ENCODE measurements at places on chromosomes 16 and 17.
A peak's percentile ranks its signal among the peaks of the same experiment; 100 is the strongest.

- no peak for ATAC-seq
Measured at GRCh38 chr16:52068447-52069074, 478.4 kb downstream of the TOX3 start.

DNA sequence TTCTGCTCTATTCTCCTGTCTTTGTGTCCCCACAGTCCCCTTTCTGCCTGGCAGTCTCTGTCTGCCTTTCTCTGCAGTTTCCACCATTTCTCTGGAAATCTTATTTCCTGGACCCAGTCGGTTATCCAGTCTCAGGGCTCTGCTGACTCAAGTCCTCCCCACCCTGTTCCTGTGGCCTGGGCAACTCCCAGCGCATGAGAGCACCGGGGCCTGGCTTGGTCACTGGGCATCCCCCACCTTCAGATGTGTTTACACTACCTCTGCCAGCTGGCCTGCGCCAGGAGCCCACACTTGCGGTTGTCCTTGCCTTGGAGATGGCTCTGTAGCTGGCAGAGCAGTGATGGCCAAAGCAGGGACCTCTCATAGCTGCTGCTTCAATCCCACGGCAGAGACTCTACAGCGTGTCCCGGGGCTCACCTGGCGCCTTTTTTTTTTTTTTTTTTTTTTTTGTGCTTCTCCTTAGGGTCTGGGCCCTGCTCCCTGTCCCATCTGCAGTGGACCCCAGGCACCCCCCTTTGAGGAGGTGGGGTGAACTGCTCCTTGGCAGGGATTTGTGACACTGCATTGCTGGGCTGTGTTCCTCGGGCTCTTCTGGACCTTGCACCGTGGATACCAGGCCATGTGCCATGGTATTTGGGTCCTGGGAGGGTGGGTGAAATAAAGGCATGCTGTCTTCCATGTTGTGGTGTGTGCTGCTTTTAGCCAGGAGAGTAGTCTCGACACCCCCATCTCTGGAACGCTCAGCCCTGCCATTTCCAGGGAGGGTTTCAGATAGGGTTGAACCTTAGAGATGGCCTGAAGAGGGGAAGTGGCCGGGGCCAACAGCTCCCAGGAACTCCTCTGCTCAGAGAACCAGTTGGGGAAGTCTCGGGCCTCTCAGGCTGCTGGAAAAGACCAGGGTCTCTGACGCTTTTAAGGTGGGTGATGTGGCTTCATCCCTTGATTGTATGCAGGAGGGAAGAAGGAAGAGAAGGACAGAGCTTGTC lies 17.5 kb downstream of the GUCY2D start:
- ATAC-seq, result no peak

- ATAC-seq, result no peak
Measured at GRCh38 chr16:12208341-12209035, 232.0 kb downstream of the SNX29 start.

GRCh38 chr16:10121491-10121890 lies 60.7 kb downstream of the GRIN2A start:
- ATAC-seq, result no peak

DNA sequence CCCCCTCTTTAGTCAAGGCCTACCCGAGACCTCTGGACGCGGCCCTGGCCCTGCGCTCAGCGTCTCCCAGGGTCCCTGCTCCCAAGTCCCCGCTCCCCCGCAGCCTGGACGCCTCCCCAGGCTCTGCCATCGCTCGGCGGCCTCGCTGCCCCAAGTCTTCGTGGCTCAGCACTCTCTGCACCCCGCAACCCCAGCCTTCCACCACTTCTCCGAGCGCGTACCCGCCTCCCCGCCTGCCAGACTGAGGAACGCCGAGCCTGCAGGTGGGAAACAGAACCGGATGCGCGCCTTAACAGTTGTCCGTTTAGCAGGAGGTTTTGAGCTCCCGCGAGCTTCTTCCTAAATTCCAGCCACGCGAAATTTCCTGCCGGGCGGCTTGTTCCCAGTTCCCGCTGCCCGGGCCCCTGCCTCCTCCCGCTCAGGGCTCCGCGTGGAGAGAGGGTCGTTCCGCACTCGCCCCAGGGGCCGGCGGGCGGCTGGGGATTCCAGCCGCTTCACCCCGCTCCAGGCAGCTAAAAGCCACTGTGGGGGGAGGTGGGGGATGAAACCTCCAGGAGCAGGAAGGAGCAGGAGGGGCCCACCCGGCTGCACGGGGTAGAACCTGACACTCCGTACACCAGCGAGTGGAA lies 87.7 kb downstream of the KCNJ12 start:
- ATAC-seq, result no peak

DNA sequence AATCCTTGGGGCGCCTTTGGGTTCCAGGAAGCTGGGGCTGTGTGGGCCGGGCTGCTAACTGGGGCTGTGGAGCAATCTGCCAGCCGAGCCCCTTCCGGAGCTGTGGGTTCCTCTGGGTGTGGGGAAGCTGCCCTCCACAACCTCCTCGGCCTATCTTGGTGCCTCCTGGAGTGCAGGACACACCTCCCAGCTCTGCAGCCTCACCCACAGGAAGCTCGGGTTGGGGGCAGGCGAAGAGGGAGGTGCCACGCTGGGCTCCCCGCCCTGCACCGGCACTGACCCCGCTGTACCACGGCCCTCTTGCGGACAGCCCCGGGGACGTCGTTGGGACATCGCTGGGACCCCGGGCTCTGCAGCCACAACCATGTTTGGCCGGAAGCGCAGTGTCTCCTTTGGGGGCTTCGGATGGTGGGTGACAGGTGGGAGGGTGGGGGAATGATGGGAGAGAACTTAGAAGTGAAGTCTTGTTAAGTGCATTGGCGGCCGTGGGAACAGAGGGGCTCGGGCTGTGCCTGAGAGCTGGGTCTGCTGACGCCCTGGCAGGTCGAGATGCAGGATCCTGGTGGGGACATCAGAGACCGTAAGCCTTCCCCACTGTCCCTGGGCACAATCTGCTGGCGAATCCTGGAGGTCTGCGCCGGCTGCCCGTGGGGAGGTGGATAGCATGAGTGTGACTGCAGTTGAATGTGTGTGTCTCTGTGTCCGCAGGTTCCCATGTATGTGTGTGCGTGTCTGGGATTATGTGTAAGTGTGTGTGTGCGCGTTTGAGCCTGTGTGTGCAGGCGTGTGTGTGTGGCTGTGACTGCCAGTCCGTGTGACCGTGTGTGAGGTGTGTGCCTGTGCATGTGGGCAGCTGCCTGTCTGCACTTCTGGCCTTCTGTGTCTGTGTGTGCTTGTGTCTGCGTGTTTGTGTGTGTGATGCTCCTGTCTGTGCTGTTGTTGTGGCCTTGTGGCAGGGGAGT lies at the start of gene RAP1GAP2:
RAP1GAP2 (plus strand) TSS at position 275 of the 962 bp plus-strand sequence; CDS start at position 365, 90 bp downstream.
- ATAC-seq, result no peak

DNA sequence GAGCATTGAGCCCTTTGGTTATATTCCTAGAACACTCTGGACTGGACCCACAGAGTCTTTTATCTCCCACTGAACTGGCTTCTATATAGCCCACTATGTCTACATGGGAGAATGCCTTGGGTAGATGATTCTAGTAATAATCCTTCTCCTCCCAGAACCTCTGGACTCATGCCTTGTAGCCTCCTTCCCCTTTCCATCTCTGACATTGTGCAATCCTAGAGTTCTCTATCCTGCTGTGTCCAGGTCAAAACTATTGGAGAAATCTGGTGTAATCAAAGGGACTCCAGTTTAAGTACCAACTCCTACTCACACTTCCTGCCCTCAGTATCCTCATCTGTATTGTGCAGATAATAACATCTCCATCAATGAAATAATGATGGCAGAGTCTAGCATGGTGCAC lies 9.1 kb downstream of the RCVRN start:
- no peak for ATAC-seq

GRCh38 chr16:67726106-67727034 lies 7.3 kb upstream of the GFOD2 start:
- ATAC-seq, result no peak

- ATAC-seq, result peak; percentile 85
Measured at GRCh38 chr16:47712276-47713224, 251.4 kb downstream of the PHKB start.

- no peak for ATAC-seq
Measured at GRCh38 chr16:31331807-31332301, 23.1 kb upstream of the ITGAX start.

- no peak for ATAC-seq
Measured at GRCh38 chr16:86901483-86901882, 323.1 kb downstream of the FOXL1 start.

DNA sequence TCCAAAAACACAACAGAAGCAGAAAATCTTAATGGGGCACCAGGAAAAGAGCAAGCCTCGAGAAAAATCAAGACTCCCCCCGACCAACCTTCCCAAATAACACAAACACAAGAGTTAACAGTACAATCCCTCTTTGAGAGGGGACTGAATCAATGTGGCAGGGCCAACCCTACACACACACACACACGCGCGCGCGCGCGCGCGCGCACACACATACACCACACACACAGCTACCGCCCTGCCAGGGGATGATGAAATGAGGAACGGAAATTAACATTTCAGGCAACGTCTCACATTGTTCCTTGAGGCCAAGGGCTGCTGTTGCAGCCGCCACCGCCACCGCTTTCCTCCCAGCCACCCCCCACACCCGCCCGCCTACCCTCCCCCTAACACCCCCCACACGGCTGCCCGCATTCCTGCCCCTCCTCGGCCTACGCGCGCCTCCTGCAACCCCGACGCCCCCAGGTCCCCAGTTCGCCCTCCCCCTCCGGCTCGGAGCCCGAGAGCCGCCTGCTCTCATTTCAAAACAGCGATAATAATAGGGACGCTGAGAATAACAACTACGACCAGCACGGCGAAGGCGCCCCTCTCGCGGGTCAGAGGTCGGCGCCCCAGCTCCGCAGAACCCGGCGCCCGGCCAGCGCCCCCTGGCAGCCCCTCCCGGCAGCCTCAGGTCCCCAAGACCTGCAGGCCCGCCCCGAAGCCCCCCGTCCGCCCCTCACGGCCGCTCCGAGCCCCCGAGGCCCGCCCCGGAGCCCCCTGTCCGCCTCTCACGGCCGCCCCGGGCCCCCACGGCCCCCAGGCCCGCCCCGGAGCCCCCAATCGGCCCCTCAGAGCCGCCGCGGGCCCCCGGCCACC lies 1.1 kb downstream of the ANKRD11 start:
- ATAC-seq, result peak; percentile 16

DNA sequence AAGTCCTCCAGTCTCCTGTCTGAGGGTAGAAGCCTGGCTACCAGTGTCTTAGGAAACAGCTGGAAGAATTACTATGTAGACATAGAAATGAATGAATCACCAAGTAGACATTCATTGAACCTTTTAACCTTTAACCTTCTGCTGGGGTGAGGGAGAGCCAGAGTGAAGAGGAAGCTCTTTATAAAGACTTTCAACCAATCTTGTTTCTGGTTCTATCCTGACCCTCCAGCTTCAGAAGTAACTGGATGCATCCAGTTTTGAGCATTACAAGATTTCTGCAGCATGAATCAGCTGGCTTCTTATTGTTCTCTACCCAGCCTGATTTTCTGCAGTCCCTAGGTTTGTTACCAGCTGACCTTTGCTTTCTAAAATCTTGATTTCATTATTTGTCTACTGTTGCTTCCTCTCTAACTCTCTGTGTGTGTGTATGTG lies 8.5 kb downstream of the TEKT1 start:
- no peak for ATAC-seq

GRCh38 chr16:24736758-24737157 lies 7.3 kb downstream of the TNRC6A start:
- ATAC-seq, result peak; percentile 55

GRCh38 chr16:49586466-49587450 lies 213.2 kb downstream of the C16orf78 start:
- no peak for ATAC-seq

DNA sequence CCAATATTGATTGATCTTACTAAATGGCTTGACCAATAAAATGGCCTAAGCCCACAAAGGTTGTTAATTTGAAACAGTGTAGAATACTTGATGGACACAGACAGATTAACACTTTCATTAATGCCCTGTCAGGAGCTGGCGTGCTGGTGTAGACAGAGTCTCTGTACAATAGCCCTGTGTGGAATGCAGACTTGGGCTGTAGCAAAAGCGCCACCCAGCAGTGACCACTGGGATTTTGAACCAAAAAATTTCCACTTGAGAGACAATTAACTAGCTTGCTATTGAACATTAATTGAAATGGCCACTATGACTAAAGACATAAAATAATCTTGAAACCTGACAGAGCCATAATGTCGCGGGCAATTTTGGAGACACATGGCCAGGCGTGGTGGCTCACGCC lies 19.7 kb upstream of the GUCY2D start:
- ATAC-seq, result peak; percentile 91

DNA sequence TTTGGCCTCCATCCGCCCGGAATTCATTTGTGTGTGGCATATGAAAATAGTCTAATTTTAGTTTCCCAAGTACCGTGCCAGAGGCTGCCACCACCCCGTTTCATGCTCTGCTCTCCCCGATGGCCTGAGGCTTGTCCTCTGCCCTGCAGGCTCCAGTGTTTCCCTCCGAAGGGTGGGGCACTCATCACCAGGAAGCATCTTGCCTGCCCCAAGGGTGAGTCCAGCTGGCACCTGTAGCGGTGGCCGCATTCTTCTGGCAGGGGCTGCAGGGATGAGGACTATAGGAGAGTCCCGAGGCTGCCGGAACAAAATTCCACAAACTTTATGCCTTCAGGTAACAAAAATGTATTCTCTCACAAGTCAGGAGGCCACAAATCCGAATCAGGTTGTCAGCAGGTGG lies 23.1 kb upstream of the CMIP start:
- ATAC-seq, result no peak

DNA sequence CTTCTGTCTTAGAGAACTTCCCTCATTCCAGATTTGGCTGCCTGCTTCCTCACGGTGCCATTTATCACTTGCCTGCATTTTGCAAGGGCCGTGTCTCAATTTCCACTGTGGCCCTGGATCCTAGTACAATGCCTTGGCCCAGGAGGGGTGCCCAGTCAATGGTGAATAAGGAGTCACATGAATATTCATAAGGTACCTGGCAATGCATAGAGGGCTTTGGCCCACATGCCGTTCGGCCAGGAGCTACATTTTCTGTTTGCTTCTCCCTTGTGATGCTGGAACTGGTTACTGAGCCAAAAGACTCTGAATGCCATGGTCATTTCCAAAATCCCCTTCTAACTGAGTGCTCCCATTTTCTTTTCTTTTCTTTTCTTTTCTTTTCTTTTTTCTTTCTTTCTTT lies 4.8 kb upstream of the PIRT start:
- no peak for ATAC-seq

DNA sequence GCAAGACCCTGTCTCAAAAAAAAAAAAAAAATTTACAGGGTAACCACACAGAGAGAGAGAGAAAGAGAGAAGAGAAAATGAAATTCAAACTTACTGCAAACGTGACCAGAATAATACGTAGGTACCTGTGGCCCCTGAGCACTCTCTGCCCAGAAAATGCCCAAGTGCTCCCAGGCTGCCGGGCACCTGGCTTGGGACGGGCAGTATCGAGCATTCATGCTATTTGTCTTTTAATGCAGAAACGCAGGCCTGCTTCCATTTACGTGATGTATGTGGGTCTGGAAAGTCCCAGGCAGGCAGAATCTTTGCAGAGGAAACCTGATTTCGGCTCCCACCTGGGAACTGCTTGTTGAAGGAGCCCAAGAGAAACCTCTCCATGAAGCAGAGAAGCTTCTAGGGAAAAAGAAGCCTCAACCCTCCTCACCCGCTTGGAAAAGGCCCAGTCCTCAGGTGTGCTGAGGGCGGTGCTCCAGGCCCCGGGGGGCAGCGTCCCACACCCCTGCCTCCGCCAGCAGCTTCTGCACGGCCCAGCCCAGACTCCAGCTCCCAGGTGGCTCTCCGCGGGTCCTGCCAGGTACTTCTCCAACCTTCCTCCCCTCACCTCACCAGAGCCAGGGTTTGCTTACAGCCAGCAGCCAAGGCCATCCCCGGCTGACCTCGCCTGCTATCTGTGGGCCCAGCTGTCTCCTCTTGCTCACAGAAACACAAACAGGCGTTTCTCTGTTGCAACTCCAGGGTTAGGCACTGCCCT lies 14.0 kb downstream of the RPH3AL start:
- ATAC-seq, result no peak

Measured in SK-N-SH treated with all-trans-retinoic acid at 6 μM for 48 hours (cell line).